ENCODE measurements at places on chromosomes 6 and 20.
A peak's percentile ranks its signal among the peaks of the same experiment; 100 is the strongest.

GRCh38 chr6:9537381-9537780, 877.5 kb downstream of the TFAP2A start:
- DNase-seq, result no peak

- DNase-seq, result no peak
Measured at GRCh38 chr6:20808924-20809323, 274.7 kb downstream of the CDKAL1 start.

GRCh38 chr6:89221129-89221528, 4.0 kb upstream of the GABRR1 start:
- DNase-seq, result no peak

DNA sequence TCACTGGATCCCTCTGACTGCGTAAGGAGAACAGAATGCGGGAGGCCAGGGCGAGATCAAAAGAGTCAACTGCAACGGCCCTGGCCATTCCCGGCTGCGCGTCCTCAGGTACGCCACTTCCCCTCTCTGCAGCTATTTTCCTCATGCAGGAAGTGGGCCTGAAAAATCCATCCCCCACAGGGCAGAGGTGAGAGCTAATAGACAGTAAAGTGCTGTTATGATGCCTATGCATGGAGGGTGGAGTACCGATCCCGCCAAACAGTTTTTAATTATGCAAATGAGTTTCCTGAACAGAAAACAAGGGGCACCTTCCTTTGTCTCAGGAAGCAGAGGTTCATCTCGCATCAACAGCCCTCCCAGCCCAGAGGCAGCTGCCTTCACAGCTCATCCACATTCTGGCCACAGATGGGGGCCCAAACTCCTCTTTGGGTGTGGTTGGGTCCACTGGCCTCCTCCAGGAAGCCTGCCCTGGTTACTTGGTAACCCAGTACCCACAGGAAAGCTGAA, 9.3 kb downstream of the PREX1 start:
- no peak for DNase-seq

DNA sequence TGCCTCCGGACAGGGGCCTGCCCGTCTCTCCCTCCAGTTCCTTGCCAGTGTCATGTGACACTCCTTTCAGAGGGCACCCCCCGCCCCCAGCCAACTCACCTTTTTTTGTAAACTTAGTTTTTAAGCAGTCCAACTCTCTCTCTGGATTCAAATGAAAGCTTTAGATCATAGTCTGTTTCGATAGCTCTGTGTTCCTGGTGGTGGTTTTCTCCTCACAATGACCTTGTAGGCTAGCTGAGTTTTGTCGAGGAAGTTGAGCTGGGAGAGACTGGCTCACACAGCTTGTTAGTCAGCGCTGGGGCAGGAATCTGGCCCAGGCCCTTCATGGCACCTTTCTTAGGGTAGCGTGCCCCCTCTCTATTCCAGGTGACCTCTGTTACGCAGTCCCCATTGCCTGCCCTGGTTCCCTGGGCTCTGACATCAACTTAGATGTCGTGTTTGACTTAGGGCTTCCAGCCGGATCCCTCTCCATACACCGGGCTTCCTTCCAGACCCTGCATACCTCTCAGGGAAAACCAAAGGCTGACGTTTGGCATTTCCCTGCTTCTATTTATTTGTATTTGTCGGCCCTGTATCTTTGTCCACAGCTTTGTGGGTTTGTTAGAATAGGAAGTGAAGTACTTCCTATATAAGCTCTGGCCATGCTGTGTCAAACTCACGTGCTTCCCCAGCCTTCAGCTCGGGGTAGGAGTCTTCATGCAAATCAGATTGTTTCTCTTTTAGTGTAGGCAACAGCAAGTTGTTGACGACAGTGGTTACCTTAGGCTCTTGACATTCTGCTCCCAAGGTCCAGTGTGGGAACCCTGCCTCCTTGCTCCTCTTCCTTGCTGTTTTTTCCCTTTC, 12.7 kb downstream of the IGF2R start:
- no peak for DNase-seq

GRCh38 chr6:64489763-64490162, 854.2 kb downstream of the PHF3 start:
- no peak for DNase-seq

GRCh38 chr6:54308289-54308985, at the start of gene TINAG:
TINAG (plus strand) TSS chr6:54308441; CDS start chr6:54308551, 110 bp downstream.
- DNase-seq, result no peak

DNA sequence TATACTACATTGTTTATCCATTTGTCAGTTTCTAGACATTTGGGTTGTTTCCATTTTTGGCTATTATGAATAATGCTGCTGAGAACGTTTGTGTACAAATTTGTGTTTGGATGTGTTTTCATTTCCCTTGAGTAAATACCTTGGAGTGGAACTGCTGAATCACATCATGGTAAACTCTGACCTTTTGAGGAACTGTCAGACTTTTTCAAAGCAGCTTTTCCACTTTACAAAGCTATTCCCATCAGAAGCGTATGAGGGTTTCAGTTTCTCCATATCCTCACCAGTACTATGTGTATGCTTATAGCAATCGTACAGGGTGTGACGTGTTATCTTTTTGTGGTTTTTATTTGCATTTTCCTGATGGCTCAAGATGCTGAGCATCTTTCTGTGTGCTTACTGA, 103.7 kb downstream of the MYO6 start:
- DNase-seq, result no peak

DNA sequence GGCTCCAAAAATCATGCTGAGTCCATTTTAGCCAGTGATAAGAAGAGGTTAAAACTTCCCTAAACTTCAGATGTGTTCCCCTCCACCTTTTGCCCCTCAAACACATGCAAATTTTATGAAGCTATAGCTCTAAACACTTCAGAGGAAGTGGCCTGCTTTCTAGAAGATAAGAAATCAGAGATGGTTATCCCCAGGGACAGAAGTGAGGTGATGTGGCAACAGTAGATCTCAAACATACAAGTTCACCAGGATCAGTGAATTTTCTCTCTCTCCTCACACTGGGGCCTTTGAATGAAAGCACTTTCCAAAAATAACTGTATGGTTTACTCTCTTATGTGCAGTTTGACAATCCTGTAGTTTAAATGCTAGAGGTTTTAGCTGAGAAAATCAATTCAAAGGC, 332.0 kb downstream of the BTBD9 start:
- no peak for DNase-seq

DNA sequence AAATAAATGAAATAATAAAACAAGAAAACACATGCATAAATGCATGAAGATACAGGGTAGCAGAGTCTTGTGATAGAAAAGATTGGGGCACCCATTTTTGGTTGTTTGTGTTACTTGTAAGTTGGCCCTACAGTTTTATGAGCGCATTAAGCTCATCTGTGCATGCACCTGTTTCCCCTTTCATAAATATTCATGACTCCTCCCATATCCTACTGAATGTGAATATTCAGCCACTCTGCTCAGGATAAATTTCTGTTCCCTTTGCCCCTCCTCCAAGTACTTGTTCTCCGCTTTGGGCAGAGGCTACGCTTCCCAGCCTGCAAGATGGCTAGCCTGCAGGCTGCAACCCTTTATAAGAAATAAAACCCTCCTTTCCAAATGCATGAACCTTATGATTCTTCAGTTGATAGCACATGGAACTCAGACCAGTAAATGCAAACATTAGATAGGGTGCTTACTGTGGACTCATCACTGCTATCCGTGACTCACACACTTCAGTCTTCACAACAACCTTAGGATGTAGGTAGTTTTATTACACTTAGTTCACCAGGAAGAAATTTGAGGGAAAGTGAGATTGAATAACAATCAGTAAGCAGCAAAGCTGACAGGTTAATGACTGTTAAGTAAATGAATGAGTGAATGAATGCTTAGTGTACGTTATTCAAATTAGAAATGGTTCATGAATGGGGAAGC, 15.0 kb downstream of the ALDH8A1 start:
- no peak for DNase-seq

DNA sequence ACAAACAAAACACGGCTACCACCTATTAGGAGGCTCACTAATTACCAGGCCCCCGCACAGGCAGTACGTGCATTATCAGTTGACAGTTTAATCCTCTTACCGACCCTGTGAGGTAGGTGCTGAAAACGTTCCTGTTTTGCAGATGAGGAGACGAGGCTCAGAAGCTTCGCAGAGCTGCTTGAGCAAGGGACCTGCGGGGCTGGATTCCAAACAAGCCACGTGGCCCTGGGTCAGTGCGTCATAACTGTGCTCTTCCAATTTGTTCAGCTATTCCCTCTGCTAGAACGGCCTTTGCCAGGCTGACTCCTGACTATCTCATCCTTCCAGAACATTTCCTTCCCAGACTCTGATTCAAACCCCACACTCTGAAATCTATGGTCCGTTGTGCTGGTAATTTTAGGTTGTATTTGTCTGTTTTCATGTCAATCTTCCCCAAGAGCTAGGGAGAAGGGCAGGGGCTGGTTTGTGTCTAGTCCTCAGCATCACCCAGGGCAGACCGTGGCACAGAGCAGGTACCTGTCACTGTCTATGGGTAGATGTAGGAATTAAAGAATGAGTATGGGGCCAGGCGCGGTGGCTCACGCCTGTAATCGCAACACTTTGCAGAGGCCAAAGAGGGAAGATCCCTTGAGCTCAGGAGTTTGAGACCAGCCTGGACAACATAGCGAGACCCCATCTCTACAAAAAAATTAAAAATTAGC, 28.8 kb upstream of the TLDC2 start:
- DNase-seq, result no peak

DNA sequence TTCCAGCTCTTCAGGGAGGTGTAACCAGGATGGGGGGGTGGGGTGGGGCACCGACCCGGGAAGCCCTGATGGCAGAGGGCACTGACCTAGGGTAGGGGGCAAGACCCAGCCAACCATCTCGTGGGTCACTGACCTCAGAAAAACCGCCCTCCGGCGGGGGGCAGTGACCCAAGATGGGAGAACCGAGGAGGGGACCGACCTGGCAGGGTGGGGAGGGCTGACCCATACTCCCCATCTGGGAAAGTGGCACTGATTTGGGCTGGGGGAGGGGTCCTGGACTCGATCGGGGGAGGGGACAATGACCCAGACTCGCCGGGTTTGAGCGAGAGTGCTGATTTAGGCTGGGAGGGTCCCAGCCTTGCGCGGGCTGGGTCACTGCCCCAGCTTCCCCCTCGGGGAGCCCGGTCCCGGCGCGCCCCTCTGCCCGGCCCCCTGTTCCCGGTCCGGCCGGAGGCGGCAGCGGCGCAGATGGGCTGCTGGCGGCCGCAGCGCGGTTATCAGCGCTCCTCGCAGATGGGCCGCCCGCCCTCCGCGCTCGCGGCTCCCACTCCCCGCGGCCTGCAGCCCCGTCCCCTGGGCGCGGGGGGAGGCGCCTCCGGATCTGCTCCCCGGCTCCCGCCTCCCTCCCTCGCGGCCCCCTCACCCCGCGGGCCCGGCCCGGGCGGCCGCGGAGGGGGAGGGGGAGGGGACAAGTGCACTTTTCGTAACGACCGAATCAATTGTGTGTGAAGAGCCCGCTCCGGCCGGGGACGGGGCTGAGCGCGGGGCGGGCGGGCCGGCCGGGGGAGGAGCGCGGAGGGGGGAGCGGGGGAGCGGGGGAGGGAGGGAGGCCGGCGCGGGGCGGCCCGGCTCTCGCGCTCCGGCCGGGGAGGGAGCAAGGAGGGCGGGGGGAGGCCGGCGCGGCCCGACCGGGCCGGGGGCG, 2.2 kb downstream of the NOL4L start:
- DNase-seq, result no peak

GRCh38 chr6:150634176-150634963, 34.7 kb downstream of the PLEKHG1 start:
- DNase-seq, result no peak

- DNase-seq, result no peak
Measured at GRCh38 chr6:36757206-36757605, 59.6 kb downstream of the RAB44 start.

DNA sequence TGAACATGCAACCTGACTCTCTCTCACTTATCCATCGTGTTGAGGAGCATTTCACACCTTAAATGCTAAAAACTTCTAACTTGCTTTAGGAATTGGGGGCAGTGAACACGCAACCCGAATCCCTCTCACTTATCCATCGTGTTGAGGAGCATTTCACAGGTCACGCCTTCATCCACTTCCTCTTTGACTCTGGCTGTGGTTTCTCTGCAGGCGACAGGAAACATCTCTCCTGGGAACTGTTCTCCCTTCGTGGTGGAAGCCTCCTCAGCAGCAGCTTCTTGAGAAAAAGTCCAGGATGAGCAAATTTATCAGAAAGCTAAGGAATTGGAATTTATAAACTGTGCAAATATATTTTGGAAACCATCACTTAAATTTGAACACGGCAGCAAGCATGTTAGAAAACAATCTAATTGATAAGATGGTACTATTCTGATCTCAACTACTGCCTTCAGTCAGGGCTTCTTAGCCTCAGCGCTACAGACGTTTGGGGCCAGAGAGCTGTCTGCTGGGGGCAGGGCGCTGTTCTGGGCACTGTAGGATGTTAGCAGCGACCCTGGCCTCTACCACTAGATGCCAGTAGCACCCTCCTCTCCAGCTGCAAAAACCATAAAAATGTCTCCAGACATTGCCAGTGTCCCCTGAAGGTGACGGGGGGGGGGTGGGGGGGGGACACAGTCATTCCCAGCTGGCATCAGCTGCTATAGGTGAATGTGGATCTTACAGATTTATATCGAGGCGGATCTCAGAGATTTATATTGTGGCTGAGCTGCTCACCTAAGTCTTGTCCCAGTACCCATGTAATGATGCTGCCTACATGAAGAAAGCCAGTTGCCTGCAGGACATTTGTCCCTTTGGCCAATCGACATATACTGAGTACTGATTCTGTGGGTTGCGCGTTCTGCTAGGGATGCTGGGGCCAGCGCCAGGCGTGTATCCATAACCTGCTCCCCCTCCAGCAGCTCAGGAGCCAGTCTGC, 26.2 kb downstream of the CTCFL start:
- DNase-seq, result no peak

DNA sequence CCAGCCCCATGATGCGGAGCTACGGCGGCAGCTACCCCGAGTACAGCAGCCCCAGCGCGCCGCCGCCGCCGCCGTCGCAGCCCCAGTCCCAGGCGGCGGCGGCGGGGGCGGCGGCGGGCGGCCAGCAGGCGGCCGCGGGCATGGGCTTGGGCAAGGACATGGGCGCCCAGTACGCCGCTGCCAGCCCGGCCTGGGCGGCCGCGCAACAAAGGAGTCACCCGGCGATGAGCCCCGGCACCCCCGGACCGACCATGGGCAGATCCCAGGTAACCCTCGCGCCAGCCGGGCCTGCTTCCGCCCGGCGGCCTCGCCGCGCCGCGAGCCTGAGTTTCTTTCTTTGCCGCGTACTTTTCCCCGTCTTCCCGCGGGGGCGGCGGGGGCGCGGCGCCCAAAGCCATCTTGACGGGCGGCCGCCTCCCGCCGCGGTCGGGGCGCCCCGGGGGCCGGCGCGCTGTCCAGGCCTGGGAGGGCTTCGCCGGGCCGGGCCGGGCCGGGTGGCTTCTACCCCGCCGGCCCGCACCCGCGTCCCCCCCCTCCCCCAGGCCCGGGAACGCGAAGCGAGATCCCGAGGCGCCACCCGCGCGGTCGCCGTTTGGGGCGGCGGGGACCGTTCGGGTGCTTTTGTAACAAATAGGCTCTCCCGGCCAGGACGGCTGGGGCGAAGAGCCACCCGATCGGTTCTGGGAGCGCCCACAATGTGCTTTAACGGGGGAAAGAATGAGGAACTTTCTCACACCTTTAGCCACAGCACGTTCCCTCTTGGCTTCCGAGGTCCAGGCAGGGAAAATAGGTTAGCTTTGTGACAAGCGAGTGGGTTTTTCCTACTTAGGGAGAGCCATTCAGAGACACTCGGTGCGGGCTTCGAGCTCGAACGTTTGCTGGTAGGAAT, 2.3 kb downstream of the ARID1B start:
- DNase-seq, result peak; percentile 69

GRCh38 chr6:109945091-109945490, 33.0 kb upstream of the GPR6 start:
- DNase-seq, result no peak

GRCh38 chr6:129188795-129189194, 305.9 kb downstream of the LAMA2 start:
- no peak for DNase-seq

- DNase-seq, result no peak
Measured at GRCh38 chr6:45073771-45074170, 254.4 kb upstream of the RUNX2 start.
